Large intestine (tissue), 12 donors: ENCODE measurements at places on chromosomes 12 and 14. TPM values are rescaled to one million over a fixed set of nuclear protein-coding genes. Genes with fewer than 3 reads are reported as not detected.

GRCh38 chr12:132429602-132429945 is 60.4 kb upstream of the FBRSL1 start:
- H3K4me3 ChIP-seq: no peak overlapping the region
- peak; percentile 63 for DNase-seq
- H3K27ac ChIP-seq: peak overlapping the region; percentile 51
- H3K36me3 ChIP-seq: no peaks in the 10 kb centered on the region
- H3K27me3 ChIP-seq: peaks cover 25% of the 10 kb centered on the region
- peaks cover 38% of the 10 kb centered on the region for H3K4me1 ChIP-seq

DNA sequence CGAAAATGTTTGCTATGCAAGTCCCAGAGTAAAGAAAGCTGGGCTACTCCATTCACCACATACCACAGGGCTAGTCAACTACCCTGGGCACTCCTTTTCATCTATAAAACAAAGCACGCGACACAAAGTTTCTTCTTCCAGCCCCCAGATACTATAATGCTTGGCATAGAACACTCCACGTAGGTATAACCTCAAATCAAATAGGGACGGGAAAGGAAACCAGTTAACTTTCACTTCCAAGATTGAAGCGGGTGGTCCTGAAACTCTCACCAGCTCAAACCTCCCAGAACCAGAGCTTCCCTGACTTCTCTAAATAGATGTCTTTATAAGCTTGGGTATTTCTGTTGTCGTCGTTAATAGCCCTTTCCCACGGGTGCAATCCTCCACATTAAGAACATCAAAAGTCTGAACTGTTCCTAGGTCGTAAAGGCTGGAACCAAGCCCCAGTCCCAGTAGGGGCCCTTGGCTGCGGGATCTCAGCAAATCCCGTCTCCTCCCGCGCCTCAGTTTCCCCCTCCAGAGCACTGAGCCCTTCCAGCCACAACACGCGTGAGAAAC is 647 bp downstream of the LGMN start:
- no peaks in the 10 kb centered on the region for H3K27me3 ChIP-seq
- H3K27ac ChIP-seq: peak overlapping the region; percentile 88
- peaks cover 6% of the 10 kb centered on the region for H3K36me3 ChIP-seq
- no peaks in the 10 kb centered on the region for H3K4me1 ChIP-seq

DNA sequence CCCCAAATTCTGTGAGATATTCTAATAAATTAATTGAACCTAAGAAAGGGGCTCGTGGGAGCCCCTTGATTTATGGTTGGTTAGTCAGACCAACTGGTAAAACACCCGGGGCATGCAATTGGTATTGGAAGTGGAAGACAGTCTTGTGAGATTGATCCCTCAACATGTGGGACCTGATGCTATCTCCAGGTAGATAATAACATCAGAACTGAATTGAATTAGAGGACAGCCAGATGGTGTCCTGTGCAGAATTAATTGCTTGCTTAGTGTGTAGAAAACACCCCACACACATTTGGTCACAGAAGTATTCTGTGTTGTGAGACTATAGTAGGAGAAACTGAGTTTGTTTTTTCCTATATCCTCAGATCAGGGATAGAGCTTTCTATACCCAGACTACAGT is 22.0 kb downstream of the PYROXD1 start:
- H3K4me1 ChIP-seq: no peaks in the 10 kb centered on the region
- no peak overlapping the region for H3K4me3 ChIP-seq
- no peak for DNase-seq
- peaks cover 51% of the 10 kb centered on the region for H3K36me3 ChIP-seq
- H3K27me3 ChIP-seq: no peaks in the 10 kb centered on the region

DNA sequence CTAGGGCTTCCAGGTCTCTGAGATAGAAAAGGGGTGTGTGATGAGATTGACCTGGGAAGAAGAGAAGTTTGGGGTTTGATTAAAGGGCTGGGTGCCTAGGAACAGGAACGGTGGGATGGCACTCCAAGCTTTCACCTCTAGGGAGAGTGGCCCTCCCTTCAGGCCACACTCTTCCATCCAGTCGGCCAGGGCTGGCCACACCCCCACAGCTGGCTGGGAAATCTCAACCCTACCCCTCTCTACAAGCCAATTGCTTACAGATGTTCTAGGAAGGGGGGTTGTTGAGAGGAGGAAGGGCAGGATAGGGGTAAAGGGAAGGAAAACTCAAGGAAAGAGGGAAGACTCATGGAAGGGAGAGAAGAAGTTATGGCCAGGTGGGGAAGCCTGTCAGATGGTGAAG is 6.6 kb upstream of the ITGA5 start:
- no peak overlapping the region for H3K27ac ChIP-seq
- peaks cover 60% of the 10 kb centered on the region for H3K27me3 ChIP-seq
- H3K4me3 ChIP-seq: no peak overlapping the region
- H3K36me3 ChIP-seq: no peaks in the 10 kb centered on the region
- no peak for DNase-seq

P2RX2 gene
- 24.1 TPM for polyA plus RNA-seq

PTCSC3 gene
- not detected for polyA plus RNA-seq

- no peak overlapping the region for H3K27ac ChIP-seq
- H3K4me3 ChIP-seq: no peak overlapping the region
- H3K27me3 ChIP-seq: no peaks in the 10 kb centered on the region
- DNase-seq: no peak
These were observed 64.9 kb downstream of the SPRING1 start for GRCh38 chr12:116672842-116673516.

DNA sequence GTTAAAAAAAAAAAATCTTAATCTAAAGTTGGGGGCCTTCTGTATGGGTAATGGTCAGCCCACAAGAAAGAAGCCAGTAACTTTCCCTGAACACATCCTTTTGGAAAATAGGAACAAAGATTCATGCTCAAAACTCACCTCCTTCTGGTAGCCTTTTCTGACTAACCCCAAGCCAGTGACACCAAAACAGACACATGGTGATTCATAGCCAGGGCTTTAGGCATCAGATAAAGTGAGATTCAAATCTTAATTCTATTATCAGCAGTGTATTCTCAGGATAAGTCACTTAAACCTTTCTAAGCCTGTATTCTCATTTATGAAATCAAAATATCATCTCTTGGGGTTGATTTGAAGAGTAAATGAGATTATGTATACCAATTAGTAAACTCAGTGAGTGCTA is 4.9 kb downstream of the ATP5MC2 start:
- peaks cover 7% of the 10 kb centered on the region for H3K4me1 ChIP-seq
- no peak overlapping the region for H3K4me3 ChIP-seq
- H3K27me3 ChIP-seq: no peaks in the 10 kb centered on the region
- H3K36me3 ChIP-seq: peaks cover 66% of the 10 kb centered on the region

WASHC3 gene
- 39.9 TPM for polyA plus RNA-seq

KLRK1 gene
- 4.2 TPM for polyA plus RNA-seq

TAS2R31 gene
- polyA plus RNA-seq: 0.82 TPM

DNA sequence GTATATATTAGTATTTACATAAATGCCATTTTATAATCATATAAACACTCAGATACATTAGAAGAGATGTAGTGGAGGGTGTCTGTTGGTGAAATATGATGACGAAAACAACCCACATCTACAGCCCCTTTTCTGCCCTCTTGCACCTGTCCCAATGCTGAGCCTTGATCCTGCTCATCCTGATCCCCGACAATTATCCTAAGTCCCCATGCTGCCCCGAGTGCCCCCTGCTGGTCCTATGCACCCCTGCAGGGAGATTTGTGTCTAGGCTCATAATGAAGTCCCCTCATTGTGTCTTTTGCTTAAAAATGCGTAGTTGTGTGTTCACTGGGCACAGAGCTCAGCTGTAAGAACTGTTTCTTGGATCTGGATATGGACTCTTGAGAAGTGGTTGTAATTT is 554.5 kb downstream of the TMEM121 start:
- H3K4me3 ChIP-seq: no peak overlapping the region
- H3K36me3 ChIP-seq: no peaks in the 10 kb centered on the region
- DNase-seq: no peak

DNA sequence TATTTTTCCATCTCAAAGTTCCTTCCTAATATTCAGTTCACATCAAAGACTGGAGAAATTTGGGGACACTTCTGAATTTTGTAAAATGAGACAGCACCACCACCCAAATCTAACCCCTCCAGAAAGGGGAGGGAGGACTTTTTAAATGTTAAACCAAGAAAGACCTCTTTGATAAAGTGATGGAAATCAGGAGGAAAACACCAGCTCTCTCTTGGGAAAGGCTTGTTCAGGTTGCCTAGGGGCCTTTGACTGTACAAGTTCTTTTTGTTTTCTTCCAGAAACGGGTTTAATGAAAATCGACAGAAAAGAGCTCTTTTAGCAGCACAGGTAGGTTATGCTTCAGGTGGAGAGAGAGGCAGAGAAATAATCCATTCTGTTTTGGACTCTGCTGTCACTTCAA is 112.3 kb downstream of the OTOGL start:
- DNase-seq: no peak
- H3K4me1 ChIP-seq: no peaks in the 10 kb centered on the region
- H3K27ac ChIP-seq: no peak overlapping the region
- no peaks in the 10 kb centered on the region for H3K36me3 ChIP-seq
- H3K27me3 ChIP-seq: no peaks in the 10 kb centered on the region

KRT78 gene
- polyA plus RNA-seq: not detected
